ENCODE measurements at places on chromosomes 4 and X.

DNA sequence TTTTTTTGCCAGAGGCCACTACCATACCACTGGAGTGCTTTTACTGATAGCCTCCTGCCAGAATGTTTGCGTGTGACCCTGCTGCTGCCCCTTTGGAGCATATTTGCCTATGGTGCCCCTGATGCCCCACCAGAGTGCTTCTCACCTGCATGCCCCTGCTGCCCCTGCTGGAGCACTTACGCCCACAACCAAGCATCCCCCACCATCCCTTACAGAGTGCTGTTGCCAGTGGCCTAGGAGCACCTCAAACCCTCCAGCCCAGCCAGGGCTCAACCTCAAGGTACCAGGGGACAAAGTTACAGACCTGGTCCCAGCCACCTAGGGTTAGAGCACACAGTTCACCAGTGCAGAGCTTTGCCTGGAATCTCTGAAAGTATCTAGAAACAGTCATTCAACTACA lies 207.2 kb downstream of the CFAP299 start:
- no peak for DNase-seq

- no peak for DNase-seq
Observed at GRCh38 chr4:10963241-10963640, 278.7 kb upstream of the CLNK start.

GRCh38 chr4:148025981-148026380 lies 294.1 kb downstream of the ARHGAP10 start:
- DNase-seq, result no peak

DNA sequence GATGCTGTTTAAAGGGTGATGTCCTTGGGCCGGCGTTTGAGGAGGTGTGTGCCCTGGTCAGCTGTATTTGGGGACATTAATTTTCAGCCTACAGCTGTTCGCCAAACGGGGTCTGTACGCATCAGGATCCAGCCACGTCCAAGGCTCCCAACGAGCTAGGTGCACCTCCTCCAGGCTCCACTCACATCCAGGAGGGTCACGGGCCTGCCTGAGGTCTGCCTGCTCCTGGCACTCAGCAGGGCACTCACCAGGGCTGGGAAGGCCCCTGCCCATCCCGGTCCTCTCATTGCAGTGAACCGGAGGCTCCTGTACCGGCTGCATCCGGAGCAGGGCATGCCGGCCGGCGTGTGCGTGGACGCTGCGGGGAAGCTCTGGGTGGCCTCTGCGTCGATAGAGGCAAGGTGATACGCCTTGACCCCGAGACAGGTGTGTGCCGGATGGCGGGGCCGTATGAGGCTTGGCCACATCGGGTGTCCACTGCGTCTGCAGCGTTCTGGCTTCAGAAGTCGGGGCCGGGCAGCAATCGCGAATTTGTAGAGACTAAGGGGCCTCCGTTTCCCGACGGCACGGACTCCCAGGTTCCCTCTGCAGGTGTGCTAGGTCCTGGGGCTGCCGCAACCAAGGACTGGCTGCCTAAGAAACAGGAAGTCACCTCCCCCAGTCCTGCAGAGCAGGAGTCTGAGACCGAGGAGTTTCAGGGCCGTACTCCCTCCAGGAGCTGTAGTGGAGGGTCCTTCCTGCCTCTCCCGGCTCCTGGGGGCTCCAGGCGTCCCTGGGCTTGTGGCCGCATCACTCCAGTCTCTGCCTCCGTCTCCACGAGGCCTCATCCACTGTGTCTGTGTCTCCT lies 27.5 kb upstream of the PLCXD1 start:
- no peak for DNase-seq

DNA sequence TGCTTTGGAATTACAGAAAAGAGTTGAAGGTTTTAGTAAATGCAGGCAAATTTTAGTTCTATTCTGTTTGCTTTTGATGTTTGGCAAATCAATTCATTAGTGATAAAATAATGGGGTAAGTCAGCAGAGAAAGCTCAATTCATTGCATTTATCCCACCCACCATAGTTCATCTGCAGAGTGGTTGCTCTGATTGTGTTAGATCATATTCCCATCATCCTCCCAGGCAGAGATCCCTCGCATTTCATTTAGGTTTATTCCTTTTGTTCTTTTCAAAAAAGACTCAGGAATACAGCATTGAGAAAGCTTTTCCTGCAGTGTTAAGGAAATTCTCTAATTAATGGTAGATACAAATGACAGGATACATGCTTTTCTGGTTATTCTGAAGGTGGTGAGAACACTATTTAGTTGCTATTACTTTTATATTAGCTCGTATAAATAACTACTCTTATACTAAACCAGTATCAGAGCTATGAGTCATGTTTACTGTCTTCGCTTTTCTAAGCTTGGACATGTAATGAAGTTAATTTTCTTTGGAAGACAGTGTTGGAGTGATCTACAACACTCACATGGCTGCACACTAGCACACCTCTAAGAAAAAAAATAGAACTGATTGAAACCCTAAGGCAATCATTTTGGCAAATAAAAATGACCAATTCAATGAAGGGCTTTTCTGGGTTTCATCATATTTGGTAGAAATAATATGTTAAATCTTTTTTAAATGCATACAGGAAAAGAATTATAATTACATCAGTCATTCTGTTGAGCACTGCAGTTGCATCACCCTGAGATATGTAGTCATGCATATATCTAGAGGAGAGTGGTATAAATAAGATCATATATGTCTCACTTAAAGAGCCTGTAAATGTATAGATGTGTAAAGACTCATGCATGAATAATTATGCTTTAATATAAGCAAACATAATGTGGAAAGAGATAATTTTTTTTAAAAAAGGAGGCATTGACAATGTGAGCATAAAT lies 351.6 kb downstream of the PCDH7 start:
- no peak for DNase-seq

DNA sequence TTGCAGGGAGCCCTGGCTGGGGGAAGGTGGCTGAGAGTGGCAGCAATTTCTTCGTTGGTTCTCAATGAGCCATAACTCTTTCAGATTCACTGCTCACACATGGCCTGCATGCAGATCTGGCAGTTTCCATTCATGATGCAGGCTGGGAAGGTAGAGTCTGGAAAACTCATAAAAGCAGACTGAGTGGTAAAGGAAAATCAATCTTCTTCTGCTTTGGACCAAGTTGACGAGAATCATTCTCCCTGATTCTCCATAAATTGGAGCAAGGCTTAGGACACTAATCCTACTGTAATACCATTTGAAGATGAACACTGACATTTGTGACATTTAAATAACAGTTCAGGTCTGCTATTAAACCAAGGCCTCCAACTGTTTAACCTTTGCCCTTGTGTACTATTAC lies 35.3 kb upstream of the HAND2 start:
- no peak for DNase-seq

GRCh38 chrX:125004799-125005198 lies 314.9 kb upstream of the TEX13C start:
- no peak for DNase-seq

GRCh38 chr4:105150503-105150902 lies 3.8 kb downstream of the TET2 start:
- DNase-seq, result no peak

DNA sequence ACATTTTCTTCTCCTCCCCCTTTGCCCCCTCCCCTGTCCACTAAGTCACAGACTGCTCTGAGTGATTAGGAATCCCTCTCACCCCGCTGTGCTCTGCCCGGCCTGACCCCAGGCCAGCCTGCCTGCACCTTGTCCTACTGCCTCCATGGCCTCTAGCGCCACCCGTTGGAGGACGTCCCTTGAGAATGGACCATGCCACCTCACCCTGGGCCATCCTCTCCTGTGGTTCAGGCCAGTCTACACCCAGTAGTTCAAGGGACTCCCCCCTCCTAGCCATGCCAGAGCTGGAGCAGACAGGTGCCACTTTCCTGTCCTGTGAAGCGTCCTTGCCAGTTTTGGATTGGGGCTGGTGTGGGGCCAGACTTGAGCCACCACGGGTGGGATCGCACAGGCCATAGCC lies 9.7 kb upstream of the IRAK1 start:
- DNase-seq, result no peak

DNA sequence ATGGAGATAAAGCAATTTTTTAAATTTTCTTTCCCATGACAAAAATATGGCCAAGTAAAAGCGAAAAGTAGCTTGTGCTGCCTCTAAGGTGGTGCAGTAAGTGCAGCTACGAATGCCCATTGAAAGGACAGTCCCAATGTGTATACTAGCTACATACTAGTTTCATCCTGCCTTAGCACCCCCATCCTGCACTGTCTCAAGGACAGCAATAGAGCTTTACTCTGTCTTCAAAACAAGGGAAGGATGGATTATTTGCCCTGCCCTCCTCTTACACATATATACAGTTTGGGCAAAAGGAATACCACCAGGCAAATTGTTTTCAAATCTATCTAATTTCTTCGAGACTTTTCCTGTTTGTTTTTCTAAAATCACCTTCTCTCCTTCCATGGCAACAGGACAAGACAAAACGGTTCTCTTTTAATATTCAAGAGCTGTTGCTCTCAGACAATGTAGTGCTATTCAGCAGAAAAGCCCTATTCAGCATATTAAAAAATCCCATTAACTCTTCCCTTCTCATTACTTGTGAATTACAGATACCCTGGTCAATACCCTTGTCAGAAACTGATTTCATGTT lies 75.1 kb upstream of the SLC7A11 start:
- no peak for DNase-seq

GRCh38 chr4:117660668-117661067 lies 373.6 kb upstream of the NDST3 start:
- no peak for DNase-seq

All from activated naive CD4-positive, alpha-beta T cell treated with anti-CD3 and anti-CD28 coated beads, Interleukin-2, amount 50 U/mL, for 16 hours (primary cell).